ENCODE measurements at places on chromosomes 3 and 15.

- DNase-seq, result no peak
Measured at GRCh38 chr3:195582947-195583346, 793 bp downstream of the APOD start.

DNA sequence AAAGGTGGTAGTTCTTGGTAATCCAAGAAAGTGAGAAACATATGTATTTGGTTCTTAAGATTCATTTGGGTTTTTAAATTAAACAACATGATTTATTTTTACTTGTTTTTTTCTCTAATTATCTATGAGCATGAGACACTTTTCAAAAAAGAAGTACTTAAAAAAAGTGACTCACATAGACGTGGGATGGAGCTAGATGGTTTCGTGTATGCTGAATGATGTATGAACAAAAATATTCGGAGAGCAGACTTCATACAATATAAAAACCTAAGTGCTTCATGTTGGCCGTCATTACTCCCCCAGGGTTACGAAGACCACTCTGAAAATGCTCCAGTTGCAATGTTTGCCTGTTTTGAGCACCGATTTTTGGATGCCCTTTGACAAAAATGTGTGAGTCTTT, 90.9 kb downstream of the RORA start:
- DNase-seq, result no peak

- DNase-seq, result no peak
Measured at GRCh38 chr3:15258720-15259119, 52.7 kb downstream of the CAPN7 start.

GRCh38 chr3:36013425-36013824, 366.9 kb upstream of the STAC start:
- no peak for DNase-seq

DNA sequence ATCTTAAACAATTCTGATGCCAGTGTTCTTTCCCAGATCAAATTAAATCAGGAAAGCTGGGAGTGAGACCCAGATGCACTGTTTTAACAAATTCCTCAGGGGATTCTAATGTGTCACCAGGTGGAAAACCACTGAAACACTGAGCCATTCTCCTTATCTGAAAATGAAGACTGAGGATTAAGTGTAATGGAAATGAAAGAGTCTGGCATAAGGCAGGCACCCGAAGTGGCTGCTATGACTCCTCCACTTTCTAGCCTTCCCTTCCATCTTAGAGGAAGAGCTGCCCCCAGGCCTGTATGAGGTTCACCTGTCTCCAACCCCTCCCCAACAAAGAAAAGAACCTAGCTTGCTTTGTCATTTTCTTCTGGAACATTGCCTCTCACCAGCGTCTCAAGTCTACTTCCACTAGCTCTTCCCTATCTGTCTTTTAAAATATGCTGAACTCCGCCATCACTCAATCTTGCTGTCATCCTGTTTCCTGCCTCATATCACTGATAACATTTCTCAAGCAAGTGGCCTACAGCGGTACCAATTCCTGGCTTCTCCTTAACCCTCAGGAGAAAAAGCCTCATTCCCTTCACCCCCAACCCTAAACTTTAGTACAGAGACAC, 13.7 kb upstream of the ABHD2 start:
- DNase-seq, result no peak

DNA sequence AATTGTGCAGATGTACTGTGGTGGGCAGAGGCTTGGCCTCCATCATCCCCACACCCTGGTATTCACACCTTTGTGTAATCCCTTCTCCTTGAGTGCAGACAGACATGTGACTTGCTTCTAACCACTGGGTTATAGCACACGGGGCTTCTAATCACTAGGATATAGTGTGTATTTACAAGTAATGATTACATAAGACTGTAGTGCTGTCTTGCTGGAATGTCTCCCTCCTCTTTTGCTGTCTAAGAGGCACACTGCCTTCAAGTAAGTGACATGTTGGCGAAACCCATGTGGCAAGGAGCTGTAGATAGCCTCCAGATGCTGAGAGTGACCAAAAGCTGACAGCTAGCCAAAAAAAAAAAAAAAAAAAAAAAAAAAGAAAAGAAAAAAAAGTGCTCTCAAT, 542.7 kb upstream of the MDFIC2 start:
- DNase-seq, result no peak
